Smooth muscle cell of trachea (primary cell): ENCODE measurements at places on chromosomes 4 and X. TPM values are rescaled to one million over a fixed set of nuclear protein-coding genes. Genes with fewer than 3 reads are reported as not detected.

C4orf51 gene
- not detected in 2 replicates for total RNA-seq

CENPVL2 gene
- not detected in 2 replicates for total RNA-seq

PDE5A gene
- 276 and 402 TPM in 2 replicates for total RNA-seq

NRK gene
- 0.17 and 0.87 TPM in 2 replicates for total RNA-seq

ART3 gene
- total RNA-seq: not detected in 2 replicates

YIPF7 gene
- not detected in 2 replicates for total RNA-seq

ZNF732 gene
- 0.17 and 0.29 TPM in 2 replicates for total RNA-seq

ZDHHC9 gene
- 22.1 and 28.8 TPM in 2 replicates for total RNA-seq

ENPP6 gene
- 0.15 and 0.33 TPM in 2 replicates for total RNA-seq

TMEM128 gene
- 17.9 and 24.6 TPM in 2 replicates for total RNA-seq

PDHA1 gene
- total RNA-seq: 83.4 and 90.0 TPM in 2 replicates

BTC gene
- total RNA-seq: 0.44 and 1.2 TPM in 2 replicates

RAB9B gene
- total RNA-seq: 0.66 and 0.73 TPM in 2 replicates

MAOB gene
- 2.5 and 7.7 TPM in 2 replicates for total RNA-seq

MAGEA4 gene
- not detected in 2 replicates for total RNA-seq

TRPC5OS gene
- total RNA-seq: under 0.01 TPM in 1 of 2 replicates, not detected in the other

FABP2 gene
- total RNA-seq: not detected in 2 replicates

GABRA4 gene
- not detected in 2 replicates for total RNA-seq

CLTRN gene
- 0.29 and 0.50 TPM in 2 replicates for total RNA-seq

PNMA3 gene
- 0.29 and 0.66 TPM in 2 replicates for total RNA-seq

VCX3A gene
- total RNA-seq: not detected in 2 replicates

MAB21L2 gene
- 0.29 and 0.66 TPM in 2 replicates for total RNA-seq

SPANXA2 gene
- not detected in 2 replicates for total RNA-seq

ABCG2 gene
- 1.0 and 1.7 TPM in 2 replicates for total RNA-seq

TBC1D19 gene
- total RNA-seq: 88.8 and 187 TPM in 2 replicates

PAGE5 gene
- not detected in 2 replicates for total RNA-seq

ADGRG2 gene
- total RNA-seq: 0.17 and 0.58 TPM in 2 replicates

ADGRG4 gene
- total RNA-seq: under 0.01 TPM in 1 of 2 replicates, not detected in the other

RASGEF1B gene
- under 0.01 TPM in 1 of 2 replicates, not detected in the other for total RNA-seq

SPOCK3 gene
- 0.17 and 0.44 TPM in 2 replicates for total RNA-seq

SPANXN3 gene
- not detected in 2 replicates for total RNA-seq

RTL9 gene
- total RNA-seq: 0.17 and 0.29 TPM in 2 replicates

PHEX gene
- 2.8 and 3.2 TPM in 2 replicates for total RNA-seq

SOWAHB gene
- under 0.01 and 0.17 TPM in 2 replicates for total RNA-seq

CYTL1 gene
- total RNA-seq: 0.15 and 0.17 TPM in 2 replicates

FAM47E gene
- under 0.01 and 1.3 TPM in 2 replicates for total RNA-seq

DUSP9 gene
- total RNA-seq: under 0.01 TPM in 1 of 2 replicates, not detected in the other

LRAT gene
- under 0.01 and 0.15 TPM in 2 replicates for total RNA-seq

GJB1 gene
- total RNA-seq: not detected in 2 replicates

AFM gene
- total RNA-seq: not detected in 2 replicates
